Fibroblast of lung (primary cell): ENCODE measurements at places on chromosomes 2 and 18. TPM values are rescaled to one million over a fixed set of nuclear protein-coding genes. Genes with fewer than 3 reads are reported as not detected.

Gene CRYBA2
- total RNA-seq: not detected in 2 replicates

Gene DRC1
- under 0.01 and 0.26 TPM in 2 replicates for total RNA-seq

Gene TRIP12
- total RNA-seq: 210 and 277 TPM in 2 replicates

Gene UGT1A10
- not detected in 2 replicates for total RNA-seq

Gene FOXI3
- not detected in 2 replicates for total RNA-seq

Gene NXPH2
- total RNA-seq: not detected in 2 replicates

Gene FZD7
- 24.7 and 39.1 TPM in 2 replicates for total RNA-seq

Gene GRP
- total RNA-seq: not detected in 2 replicates

Gene ARHGAP25
- 3.1 and 5.8 TPM in 2 replicates for total RNA-seq

Gene OXER1
- 0.17 and 0.26 TPM in 2 replicates for total RNA-seq

Gene ZSWIM2
- total RNA-seq: under 0.01 TPM in 1 of 2 replicates, not detected in the other

Gene CCDC121
- total RNA-seq: 1.8 and 2.0 TPM in 2 replicates

Gene CCDC74B
- total RNA-seq: 2.0 and 3.1 TPM in 2 replicates

Gene NTSR2
- total RNA-seq: under 0.01 TPM in 1 of 2 replicates, not detected in the other

Gene GORASP2
- total RNA-seq: 24.4 and 28.2 TPM in 2 replicates

Gene SCN3A
- total RNA-seq: 0.26 and 0.33 TPM in 2 replicates

Gene CAPN14
- total RNA-seq: under 0.01 and 0.17 TPM in 2 replicates

Gene AQP12B
- total RNA-seq: not detected in 2 replicates

Gene RESP18
- not detected in 2 replicates for total RNA-seq

Gene MORN2
- 14.4 and 19.3 TPM in 2 replicates for total RNA-seq
